ENCODE measurements at places on chromosomes 12 and 14.

DNA sequence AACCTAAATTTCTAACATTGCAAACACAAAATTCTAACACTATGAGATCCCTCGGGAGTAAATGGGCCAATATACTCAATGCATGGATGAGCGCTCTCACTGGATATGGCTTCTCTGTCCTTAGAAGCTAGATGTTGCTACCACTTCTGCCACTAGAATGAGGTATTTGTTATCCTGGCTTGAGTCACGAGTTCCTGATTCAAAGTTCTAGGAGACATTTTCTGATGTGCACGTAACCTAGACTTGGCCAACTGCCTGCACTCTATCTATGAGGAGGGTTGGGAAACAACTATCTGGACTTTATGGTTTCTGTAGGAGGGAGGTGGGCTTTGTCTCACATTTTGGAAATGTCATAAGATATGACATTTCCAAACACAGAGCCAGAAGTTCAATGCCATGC, 37.6 kb downstream of the FERMT2 start:
- peak; percentile 56 for DNase-seq

GRCh38 chr14:90140298-90140955, 78.6 kb downstream of the KCNK13 start:
- DNase-seq: no peak

- no peak for DNase-seq
Measured at GRCh38 chr12:50309950-50310349, 26.6 kb upstream of the LIMA1 start.

DNA sequence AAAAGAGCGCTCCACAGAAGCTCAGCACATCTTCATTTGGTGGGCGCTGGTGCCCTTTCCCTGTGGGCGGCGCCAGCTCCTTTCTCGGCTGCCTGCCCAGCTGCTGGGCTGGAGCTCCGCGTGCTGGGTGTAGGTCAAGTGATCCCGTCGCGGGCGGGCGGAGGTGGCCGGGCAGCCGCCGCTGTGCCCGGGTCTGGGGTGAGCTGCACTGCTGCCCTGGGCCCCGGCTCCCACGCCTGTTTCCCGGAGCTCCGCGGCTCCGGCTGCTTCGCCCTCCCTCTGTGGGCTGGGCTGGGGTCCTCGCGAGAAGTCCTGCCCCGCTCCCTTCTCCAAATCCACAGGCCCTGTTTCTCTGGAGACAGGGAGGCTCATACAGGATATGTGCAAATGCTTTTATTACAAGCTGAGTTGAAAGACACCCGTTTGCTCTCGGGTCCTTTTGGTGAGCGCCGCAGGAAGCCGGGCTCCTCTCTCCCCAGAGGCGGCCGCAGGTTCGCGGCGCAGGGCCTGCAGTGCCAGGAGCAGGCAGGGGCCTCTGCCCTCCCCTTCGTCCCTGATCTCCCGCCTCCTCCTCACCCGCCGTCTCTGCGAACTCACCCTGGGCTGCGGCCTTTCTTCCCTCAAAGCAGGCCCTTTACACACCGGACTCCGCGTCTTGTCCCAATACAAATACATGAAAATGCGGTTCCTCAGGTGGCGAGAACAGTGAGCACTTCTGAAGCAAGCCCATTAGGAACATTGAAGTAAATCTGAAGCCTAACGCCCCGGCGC, 67.8 kb upstream of the CAPRIN2 start:
- DNase-seq: peak; percentile 79

DNA sequence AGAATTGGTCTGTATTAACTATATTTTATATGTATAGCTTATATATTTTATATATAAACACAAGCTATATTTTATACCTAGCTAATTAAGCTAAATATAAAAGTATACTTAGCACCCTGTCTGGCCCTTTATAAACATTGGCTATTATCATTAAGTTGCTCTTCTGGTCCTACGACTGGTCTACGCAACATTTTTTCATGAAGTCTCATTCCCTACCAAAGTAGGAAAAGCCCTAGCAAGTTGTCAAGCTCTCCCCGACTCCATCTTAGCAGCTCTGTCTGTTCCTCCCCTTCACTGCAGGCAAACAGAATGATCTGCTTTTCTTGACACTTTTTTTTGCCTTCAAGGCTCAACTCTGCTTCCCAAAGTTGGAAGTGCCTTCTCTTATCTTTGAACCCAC, 36.7 kb upstream of the ELK3 start:
- DNase-seq: no peak

GRCh38 chr14:61101803-61102548, 120.9 kb downstream of the SLC38A6 start:
- DNase-seq: peak; percentile 83

GRCh38 chr14:89503431-89503996, 86.5 kb upstream of the FOXN3 start:
- no peak for DNase-seq

GRCh38 chr14:68550338-68550715, 242.5 kb downstream of the ZFP36L1 start:
- DNase-seq: no peak

DNA sequence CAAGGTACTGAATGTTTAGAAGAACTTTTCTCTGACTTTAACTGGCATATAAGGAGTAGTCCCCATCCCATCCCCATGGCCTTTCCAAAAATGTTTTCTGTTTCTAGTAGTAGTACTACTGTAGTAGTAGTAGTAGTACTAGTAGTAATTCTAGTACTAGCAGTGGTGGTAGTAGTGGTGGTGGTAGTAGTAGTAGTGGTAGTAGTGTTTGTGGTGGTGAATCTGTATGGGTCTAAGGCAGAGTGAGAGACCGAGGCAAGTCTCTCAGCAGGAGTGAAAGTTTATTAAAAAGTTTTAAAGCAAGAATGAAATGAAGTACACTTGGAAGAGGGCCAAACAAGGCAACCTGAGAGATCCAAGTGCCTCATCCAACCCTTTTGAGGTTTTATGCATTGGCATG, 58.6 kb downstream of the FOXN4 start:
- no peak for DNase-seq

- DNase-seq: no peak
Measured at GRCh38 chr12:15851045-15851620, 31.1 kb upstream of the STRAP start.

DNA sequence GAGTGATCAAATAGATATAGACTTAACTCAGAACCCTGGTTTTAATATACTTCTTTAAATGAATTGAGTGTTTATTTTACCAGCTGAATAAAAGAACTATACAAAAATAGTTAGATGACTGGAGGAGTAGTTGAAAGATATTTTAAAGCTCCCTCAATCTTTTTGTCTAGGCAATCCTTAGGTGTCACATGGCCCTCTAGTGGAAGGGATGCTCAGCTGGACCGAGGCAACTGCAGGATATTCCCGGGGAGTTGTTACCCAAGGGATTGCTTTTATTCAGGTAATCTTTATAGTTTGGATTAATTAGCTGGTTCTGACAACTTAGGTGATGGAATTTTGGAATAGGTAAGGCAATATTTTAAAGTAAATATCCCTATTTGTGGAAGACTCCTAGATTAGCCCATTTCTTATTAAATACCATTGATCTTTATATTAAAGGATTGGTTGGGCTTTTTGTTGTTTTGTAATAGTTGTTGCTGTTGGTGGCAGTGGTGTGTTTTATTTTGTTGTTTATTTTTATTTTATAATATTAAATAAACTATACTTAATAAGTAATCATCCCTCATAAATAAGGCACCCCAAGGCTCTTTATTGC, 57.1 kb downstream of the ZDHHC17 start:
- peak; percentile 68 for DNase-seq

DNA sequence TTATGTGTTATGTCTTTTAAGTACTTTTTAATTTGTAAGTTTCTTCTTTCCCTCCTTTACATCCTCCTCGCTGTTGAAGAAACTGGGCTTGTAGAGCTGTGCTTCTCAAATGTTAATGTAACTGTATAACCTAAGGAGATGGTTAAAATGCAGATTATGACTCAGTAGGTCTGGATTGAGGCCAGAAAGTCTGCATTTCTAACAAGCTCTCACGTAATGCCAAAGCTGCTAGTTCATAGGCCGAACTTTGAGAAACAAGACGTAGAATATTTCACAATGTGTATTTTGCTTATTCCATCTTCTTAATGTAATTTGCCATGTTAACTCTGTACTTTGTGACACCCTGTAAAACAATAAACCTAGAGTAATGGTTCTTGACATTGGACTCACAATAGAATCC, 193.3 kb upstream of the SYT1 start:
- DNase-seq: peak; percentile 17

GRCh38 chr12:89775986-89776365, 67.3 kb upstream of the ATP2B1 start:
- no peak for DNase-seq

- DNase-seq: peak; percentile 20
Measured at GRCh38 chr14:22821193-22822015, 6.2 kb upstream of the SLC7A7 start.

DNA sequence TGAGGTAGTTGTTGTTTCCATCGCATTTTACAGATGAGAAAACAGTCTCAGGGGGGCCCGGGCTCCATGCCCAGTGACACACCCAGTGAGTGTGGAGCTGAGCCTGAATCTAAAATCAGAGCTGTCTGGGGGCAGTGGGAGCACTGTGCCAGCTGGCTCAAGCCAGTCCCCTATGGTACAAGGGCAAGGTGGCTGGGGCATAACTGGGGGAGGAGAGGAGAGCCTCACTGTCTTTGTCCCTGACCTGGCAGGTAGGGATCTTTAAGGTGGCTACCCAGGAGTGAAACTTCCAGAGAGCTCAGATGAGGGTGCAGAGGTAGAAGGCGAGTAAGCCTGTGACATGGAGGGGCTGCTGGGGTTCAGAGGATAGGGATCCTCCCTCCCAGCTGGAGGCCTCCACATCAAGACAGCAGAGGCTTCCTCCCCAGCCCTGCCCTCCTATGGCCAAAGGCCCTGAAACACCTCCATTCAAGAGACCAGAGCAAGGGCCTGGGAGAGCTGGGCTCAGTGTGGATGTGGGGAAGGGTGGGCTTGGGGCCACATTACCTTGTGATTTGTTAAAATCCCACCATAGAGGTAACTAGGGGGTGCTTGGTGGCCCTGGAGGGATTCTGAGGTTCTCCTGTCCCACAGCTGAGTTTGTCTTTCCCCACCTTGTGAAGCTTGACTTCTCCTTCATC, 33.1 kb downstream of the ASCL4 start:
- DNase-seq: no peak

DNA sequence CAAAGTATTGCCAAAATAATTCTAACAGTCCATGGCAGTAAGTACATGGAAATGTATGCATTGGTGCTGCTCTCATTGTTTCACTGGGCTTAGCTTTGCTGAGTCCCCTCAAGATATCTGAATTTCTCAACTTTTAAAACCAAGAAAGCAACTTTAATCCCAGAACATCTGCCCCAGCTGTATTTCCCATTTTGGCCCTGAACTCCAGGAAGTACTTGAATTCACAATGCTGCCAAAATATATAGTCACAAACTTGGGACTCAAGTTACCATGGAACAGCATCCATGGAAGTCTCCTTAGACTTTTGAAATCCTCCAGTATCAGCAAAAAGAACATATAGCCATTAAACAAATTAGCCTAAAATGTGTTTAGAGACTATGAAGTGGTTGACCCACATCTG, 78.5 kb upstream of the FLRT2 start:
- no peak for DNase-seq

- no peak for DNase-seq
Measured at GRCh38 chr12:124194264-124194892, 100.5 kb upstream of the RFLNA start.

DNA sequence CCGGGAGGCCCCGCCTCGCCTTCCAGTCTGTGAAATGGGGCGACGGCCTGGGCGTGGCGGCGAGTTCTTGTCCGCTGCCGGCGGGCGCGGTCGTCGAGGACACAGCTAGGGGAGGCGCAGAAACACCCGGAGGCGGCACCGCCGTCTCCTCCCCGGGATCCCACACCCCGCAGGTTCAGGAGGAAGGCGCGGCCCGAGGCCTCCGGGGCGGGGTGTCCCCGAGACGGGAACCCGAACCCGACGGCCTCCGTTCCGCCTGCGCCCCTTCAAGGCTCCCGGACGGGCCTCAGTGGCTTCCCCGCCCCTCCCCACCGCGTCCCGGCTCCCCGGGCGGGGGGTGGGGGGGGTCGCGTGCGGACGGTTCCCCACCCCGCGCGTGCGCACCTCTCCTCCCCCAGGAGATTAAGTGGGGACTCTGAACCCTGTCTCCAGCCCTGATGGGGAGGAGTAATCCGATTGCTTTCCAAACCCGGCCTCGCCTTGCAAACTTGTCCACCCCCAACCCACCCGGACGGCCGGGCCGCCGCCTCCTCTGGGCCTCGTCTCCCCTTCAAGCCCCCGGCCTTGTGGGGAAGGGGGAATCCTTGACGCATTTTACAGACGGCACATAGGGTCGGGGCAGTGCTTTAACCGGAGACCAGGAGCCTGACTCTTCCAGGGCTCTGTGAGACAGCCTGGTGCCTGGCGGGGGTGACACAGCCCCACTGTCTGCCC, 35.3 kb upstream of the ANKRD9 start:
- peak; percentile 16 for DNase-seq

DNA sequence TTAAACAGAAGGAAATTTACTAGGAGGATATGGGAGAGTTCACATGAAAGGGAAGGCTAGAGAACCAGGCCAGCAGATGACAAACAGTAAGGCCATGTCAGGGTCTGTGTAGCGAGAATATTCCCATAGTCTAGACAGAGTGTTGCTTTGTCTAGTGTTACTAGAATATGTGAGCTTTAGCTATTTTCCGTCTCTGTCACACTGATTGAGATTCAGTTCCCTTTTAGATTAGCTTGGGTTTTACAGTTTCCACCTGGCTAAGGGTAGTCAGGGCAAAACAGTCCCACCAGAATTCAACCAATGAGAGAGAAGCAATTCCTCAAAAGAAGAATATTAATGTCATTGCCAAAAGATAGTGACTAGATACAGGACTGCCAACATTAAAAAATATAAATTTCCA, 82.8 kb upstream of the MDM1 start:
- no peak for DNase-seq

DNA sequence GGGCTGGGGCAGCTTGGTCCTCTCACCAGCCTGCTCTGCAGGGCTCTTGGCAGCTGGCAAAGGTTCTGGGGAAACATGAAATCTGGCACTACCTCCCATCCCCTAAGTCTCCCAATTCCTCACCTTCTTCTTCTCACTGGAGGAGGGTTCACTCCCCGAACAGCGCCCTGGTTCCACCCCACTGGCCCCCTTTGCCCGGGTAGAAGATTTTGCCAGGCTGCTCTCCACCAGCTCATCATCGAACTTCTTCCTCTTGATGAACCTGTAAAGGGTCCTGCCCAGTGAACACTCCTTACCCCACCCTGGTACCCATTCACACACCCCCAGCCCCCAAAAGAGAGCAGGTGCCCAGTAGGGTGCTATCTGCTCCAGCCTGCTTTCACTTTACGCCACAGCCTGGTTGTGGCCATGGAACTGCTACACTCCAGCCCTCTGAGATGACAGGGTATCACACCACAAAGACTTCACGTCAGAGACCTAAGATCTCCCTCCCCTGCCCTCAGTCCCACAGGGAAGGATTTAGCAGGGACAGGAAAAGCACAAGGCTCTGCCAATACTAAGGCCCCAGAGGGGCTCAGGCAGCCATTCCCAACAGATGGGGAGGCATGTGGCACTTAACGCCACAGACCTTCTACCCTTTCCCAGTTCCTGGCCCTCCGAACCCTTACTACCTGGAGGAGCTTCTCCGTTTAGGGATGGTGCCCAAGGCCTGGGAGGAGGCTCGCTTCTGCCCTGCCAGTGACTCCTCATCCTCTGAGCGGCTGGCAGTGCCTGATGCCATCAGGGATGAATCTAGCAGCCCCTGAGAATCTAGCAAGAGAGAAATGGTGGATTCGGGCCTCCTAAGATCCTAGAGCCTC, 2.3 kb downstream of the MCRS1 start:
- DNase-seq: no peak
